ENCODE measurements at places on chromosomes 13 and 19.

GRCh38 chr19:36046443-36047050 is 7.5 kb downstream of the THAP8 start:
- no peak for DNase-seq

DNA sequence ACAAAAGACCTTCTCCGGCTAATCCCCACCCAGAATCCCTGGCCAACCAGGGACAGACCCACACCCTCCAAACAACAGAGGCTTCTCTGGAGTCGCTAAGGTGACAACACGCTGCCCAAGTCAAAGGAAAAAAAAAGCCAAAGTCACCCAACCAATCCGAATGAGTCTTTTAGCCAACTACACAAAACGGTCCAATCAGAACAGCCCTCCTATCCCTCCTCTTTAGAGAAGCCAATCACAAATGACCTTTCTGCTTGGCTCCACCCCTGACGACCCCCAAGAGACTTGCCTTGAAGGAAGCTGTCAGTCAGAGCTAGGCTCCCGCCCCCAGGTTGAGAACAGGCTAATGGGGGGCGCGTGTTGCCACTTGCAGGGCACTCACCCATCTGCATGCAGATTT is 6.6 kb upstream of the FBXW9 start:
- peak; percentile 51 for DNase-seq

GRCh38 chr19:39200803-39201115 is 3.3 kb downstream of the SYCN start:
- no peak for DNase-seq

DNA sequence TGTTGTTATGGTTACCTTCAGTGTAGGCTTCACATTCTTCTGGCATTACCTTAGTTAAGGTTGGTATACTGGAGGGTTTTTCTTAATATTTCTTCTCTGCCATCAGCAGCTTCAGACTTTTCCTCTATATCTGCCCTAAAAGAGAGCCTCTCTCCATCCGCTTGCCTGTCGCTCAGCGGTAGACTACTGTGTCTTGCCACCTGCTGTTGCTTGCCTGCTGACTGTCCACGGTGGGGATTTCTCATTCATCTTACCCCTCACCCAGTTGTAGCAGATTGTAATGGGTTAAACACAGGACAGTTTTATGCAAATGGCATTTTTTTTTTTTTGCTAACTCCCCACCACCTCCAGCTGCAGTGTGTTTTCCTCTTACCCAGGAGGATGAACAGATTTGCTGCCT is 577.2 kb downstream of the SLITRK5 start:
- no peak for DNase-seq

GRCh38 chr19:55353803-55354697 is 469 bp downstream of the COX6B2 start:
- peak; percentile 73 for DNase-seq

Data from Daoy (cell line).